ENCODE measurements at places on chromosomes 16 and 17.

DNA sequence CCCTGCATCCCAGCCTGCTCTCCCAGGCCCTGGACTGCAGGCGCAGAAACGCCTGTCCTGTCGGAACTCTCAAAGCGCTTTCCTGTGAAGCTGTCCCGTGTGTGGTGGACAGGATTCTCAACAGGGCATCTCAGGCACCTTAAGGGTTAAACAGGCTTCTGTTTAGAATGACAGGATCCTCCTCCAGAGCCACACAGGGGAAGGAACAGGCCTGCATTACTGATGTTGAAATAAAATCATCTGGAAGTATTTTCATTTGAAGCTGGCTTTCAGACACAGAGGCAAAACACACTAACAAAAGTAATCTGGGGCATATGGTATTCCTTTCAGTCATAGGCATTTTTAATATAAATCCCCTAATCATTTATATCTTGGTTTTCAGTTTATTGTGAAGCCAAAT lies 7.4 kb downstream of the HS3ST3A1 start:
- DNase-seq: no peak

DNA sequence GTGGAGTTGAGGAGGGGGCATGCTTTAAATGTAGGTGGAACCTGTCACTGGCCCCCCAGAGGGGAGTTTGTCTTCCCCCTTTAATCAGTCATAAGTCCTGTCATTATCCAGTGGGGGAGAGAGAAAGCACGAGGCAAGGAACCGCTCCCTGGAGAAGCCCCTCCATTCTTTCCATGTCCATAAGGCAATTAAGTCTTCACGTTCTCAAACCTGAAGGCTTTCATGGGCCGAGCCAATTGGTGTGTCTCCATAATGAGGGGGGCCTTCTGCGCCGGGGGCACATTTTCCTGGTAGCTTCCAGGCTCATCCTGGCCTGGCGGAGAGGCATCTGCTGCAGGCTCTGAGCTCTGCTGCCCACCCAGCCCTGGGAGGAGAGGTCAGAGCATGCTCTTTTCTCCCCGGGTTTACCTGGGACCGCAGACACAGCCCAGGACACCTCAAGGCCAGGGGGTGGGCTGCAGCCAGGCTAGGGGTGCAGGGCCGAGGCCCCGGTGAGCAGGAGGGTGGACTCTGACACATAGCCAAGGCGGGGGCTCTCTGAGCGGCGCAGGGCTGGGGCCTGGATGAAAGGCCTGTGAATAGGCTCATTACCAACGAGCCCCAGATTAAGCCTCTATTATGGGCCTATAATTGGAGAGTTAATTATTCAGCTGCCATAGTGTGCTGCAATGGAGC lies 42.5 kb downstream of the C16orf78 start:
- DNase-seq: no peak

DNA sequence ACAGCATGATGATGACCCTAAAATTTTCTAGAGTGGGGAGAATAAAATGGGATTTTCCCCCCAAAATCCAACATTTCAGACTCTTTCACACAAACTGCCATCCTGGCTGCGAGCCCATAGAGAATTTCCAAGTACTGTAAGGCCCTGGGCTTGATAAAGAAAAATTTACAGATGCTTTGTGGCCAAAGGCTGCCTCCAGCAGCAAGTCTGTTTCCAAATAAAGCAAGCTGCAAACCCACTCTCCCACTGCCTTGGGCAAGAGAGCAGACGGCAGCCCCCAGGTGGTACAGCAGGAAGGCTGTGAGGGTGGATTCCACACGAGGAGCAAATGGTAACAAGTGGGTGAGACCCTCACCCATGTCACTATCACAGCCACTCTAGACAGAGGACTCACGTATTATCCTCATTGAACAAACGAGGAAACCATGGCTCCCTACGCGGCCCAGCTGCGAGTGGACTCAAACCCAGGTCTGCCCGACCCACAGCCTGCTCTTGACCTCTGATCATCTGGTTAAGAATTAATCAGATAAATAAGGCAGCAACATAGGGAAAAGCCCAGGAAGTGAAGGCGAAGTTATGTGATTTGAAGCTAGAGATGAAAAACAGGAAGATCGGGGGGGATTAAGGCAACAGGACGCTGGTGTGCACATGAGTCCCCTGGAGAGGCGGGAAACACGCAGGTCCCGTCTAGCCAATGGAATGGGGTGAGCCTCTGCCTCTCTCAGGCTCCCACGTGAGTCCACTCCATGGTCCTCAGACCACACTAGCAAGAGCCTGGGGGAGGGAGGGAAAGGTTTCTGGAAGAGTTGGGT lies 37.4 kb downstream of the AXIN2 start:
- no peak for DNase-seq

DNA sequence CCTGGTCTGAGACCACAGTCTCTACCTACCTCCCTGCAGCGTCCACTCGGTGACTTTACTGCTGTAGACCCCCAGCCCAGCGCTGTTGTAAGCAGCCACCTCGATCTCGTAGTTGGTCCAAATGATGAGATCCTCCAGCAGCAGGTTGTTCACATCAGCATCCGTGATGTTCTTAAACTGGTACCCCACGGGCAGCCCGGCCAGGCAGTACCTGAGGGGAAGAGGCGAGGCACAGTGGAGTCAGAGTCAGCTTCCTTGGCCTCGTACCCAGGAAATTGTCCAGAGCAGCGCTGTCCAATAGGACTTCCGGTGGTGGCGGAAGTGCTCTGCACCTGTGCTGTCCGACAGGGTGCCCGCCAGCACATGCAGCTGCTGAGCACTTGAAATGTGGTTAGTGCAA lies 104.0 kb upstream of the CDC42EP4 start:
- DNase-seq: no peak

- no peak for DNase-seq
Observed at GRCh38 chr16:35141303-35141702, 1681.9 kb downstream of the TP53TG3F start.

GRCh38 chr17:60629120-60629519 lies 29.1 kb downstream of the PPM1D start:
- DNase-seq: no peak

DNA sequence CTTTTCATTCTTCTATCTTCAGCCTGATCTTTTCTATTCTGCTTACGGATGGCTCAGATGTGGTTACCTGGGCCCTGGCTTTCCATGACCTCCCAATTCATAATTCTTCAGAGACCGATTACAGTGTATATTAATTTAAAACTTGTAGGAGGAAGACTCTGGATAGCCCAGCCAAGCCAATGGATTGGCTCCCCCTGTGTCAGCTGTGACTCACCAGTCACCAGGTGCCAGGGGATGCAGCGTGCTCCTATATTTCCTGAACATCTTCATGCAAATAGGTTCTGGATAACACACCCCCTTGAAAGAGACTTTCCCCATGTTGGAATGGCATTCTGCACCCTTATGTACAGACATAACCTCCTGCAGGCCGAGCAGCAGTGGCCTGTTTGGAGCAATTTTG lies 208.3 kb upstream of the WSCD1 start:
- no peak for DNase-seq

GRCh38 chr17:73769479-73769878 lies 125.2 kb upstream of the SDK2 start:
- no peak for DNase-seq

DNA sequence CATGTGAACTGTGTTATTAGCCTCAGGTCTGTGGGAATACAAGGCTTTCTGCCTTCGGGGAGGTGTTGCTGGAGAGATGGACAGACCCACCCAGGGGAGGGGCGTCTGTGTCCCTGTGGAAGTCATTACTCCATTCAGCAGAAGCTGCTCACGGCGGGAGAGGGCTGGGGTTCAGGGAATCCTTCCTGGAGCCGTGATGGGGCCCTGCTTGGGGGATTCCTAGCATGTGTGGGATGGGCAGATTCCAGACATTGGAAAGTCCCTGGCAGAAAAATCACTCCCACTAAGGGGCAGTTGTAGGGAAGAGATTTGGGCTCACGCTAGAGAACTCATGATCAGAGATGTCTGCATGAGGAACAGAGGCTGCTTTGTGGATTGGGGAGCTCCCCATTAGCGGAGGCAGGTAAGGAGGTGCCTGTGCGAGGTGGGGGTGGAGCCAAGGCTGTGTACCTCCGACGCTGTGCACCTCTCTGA lies 56.3 kb upstream of the IL34 start:
- DNase-seq: no peak

- DNase-seq: no peak
Observed at GRCh38 chr17:83151442-83152226, 72.2 kb downstream of the METRNL start.

GRCh38 chr17:46832331-46832821 lies 13.9 kb upstream of the WNT3 start:
- DNase-seq: no peak

GRCh38 chr17:79645022-79645776 lies 34.3 kb upstream of the RBFOX3 start:
- DNase-seq: no peak

DNA sequence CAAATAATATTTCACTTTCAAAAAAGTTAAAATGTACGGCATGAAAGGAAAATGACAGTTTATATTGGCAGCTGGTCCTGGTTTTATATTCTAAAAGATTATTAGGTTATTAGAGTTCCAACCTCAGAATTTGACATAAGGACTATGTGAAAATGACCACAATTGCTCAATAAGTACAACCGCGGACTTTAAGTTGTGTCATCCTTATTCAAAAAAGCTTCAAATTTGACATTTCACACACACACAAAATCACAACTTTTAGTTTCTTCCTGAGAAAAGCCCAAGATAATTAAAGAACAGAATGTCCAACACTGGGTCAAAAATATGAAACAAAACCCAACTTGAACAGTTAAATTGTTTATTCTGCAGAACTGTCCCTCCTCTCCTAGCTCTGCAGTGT lies 133.2 kb upstream of the AXIN2 start:
- DNase-seq: no peak

All from GM20000 (cell line).